ENCODE measurements at places on chromosomes 7 and 10.

DNA sequence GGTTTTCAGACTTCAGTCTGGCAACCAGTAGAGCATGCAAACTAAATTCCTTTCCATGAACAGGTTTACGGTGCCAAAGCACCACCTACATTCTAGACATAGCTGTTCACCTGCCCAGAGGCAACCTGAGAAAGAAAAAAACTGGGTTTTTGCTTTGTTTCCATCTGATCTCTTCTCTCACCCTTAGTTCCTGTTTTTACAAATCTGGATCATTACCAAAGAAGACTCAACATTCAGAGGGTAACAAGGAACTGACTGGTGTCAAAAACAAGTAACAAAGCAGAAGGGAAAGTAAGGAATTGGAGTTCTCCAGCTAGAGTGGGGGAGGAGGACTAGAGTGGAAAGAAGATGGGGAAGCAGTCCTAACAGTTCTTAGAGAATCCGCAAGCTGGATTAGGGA, 36.4 kb downstream of the CPVL start:
- peaks cover 2% of the 10 kb centered on the region for H3K4me1 ChIP-seq
- H3K27me3 ChIP-seq, result peaks cover 11% of the 10 kb centered on the region
- DNase-seq, result no peak
- H3K4me3 ChIP-seq, result no peak overlapping the region
- H3K36me3 ChIP-seq, result no peaks in the 10 kb centered on the region
- no peak overlapping the region for H3K27ac ChIP-seq

DNA sequence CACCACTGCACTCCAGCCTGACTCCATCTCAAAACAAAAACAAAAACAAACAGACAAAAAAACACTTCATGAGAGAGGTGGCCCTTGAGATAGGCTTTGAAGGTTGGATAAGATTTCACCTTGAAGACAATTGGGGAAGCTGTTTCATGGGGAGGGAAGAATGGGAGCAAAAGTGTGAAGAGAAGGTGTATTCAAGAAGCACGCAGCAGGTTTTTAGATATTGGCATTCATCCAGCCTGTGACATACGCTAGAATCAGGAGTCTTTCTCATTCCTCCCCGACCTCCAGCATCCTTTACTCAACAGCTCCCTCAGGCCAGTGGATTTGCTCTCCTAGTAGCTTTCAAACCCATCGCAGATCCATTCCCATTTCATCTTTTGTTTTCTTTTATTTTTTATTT, 116.3 kb upstream of the FAM171A1 start:
- no peaks in the 10 kb centered on the region for H3K4me1 ChIP-seq
- H3K4me3 ChIP-seq, result no peak overlapping the region
- DNase-seq, result no peak
- H3K27me3 ChIP-seq, result peaks cover 53% of the 10 kb centered on the region
- H3K27ac ChIP-seq, result no peak overlapping the region

DNA sequence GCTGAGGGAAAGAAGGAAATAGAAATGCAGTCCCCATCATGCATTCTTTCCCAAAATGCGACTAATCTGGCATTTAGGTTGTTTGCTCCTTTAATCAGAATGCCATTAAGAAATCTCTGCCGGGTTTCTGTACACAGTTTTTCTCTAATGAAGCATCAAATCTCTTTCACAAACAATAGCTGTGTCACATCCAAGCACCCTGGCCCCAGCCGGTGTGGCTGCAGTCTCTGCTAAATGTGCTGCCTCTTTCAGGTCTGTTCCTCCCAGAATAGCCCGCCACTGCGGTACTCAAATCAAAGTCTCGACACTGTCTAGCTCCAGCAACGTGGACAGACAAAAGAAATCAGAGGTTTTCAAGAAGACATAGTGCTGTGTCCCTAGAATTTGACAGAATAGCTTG, 343.8 kb downstream of the KCNMA1 start:
- H3K36me3 ChIP-seq, result no peaks in the 10 kb centered on the region
- no peak overlapping the region for H3K4me3 ChIP-seq
- no peak overlapping the region for H3K27ac ChIP-seq

- no peak overlapping the region for H3K4me3 ChIP-seq
- H3K27me3 ChIP-seq, result no peaks in the 10 kb centered on the region
- no peak for DNase-seq
- no peaks in the 10 kb centered on the region for H3K4me1 ChIP-seq
- H3K36me3 ChIP-seq, result no peaks in the 10 kb centered on the region
Observed at GRCh38 chr10:131144196-131144595, 167.3 kb downstream of the TCERG1L start.

All from T-helper 17 cell (primary cell).